ENCODE measurements at places on chromosomes 12 and 14. TPM values are rescaled to one million over a fixed set of nuclear protein-coding genes. Genes with fewer than 3 reads are reported as not detected.

Gene EEA1
- total RNA-seq: 13.7 TPM

Gene GPR162
- total RNA-seq: 2.0 TPM

Gene BCL2L14
- not detected for total RNA-seq

Gene ANKRD13A
- 90.2 TPM for total RNA-seq

Gene TAS2R8
- total RNA-seq: not detected

Gene TSPAN19
- 0.06 TPM for total RNA-seq

Gene RNF212B
- total RNA-seq: not detected

Gene PRIMA1
- not detected for total RNA-seq

Gene NIN
- total RNA-seq: 34.6 TPM

Data from LHCN-M2 (cell line).